ENCODE measurements at places on chromosomes 7 and 10.

GRCh38 chr10:63429281-63429680, 36.5 kb downstream of the JMJD1C start:
- no peak for DNase-seq

DNA sequence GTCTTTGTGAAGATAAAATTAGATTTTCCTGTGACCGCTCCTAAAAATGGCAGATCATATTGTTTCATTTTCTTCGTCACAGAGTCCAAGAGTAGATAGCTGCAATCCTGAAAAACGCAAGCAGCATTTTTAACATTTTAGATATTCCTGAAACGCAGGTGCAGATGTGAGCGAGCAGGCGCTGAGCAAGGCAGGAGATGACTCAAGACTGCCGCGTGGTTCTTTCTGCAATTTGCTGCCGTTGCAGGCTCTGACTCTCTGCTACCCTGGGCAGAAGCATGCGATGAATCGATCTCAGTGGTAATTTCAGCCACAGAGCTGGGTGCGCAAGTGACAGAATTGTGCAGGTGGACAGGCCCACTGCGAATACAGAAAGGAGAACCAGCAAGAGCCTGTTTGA, 331.9 kb downstream of the ACTR3B start:
- no peak for DNase-seq

DNA sequence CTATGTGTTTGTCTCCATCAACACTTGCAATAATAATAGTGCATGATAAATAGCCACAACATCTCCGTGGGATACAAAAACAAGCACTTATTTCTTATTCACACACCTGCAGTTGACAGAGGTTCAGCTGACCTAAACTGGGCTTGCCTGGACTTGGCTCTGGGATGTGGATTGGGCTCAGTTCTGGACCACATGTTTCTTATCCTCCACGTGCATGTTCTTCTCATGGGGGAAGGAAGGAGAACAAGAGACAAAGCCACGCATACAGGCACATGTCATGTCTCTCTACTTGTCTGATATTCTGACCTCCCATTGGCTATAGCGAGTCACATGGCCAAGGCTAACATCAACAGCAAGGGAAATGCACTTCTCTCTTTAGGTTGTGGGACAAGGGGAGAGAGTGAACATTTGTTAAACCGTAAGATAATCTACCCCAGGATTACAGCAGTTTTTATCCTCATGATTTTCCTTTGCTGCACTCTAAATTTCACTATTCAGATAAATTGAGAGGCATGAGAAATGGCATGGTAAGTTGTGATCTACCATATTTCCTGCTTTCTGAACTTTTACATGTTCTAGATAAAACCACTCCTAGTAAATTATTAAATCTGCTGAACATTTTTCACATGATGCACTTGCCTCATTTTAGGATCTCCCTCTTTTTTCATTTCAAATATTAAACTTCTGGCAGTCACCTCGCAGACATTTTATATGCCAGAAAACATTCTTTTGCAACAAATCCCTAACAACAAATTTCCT, 33.7 kb downstream of the CFAP58 start:
- peak; percentile 0 for DNase-seq

- DNase-seq: no peak
Measured at GRCh38 chr10:131560166-131560565, 248.6 kb upstream of the TCERG1L start.

DNA sequence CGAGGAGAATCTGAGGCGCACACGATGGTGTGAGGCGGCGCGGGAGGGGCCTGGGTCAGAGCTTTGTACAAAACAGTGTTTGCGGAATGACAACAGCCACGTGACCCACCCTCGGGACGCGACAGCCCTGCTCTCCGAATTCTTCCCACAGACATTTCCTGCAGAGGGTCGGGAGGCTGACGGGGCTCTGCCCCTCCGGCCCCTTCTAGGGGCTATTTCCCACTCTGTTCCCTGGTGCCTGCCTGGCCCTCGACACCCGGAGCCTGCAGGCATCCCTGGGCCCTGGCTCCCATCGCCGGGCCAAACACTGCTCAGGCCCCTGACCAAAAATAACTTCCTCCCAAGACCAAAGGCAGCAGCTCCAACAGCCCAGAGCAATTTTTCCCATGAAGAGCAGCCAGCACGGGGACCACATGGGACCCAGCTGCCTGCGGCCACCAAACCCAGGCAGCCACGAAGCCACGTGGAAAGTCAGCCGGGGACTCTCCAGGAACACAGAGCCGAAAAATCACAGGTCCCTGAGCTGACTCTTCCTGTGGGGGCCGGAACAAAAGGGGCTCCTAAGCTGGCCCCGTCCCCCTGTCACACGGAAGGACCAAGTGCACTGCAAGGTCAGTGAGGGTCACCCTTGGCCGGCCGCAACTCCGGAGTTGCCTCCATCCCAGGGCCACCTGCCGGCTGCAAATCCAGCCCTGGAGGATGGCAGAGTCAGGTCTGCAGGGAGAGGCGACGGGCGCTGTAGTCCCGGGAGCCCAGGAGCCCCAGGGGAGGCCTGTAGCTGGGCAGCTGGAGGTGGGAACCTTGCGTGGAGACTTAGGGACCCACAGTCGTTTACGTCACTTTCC, 42.0 kb downstream of the PAPOLB start:
- no peak for DNase-seq

GRCh38 chr10:110387983-110388686, 83.4 kb upstream of the SMNDC1 start:
- DNase-seq: no peak

DNA sequence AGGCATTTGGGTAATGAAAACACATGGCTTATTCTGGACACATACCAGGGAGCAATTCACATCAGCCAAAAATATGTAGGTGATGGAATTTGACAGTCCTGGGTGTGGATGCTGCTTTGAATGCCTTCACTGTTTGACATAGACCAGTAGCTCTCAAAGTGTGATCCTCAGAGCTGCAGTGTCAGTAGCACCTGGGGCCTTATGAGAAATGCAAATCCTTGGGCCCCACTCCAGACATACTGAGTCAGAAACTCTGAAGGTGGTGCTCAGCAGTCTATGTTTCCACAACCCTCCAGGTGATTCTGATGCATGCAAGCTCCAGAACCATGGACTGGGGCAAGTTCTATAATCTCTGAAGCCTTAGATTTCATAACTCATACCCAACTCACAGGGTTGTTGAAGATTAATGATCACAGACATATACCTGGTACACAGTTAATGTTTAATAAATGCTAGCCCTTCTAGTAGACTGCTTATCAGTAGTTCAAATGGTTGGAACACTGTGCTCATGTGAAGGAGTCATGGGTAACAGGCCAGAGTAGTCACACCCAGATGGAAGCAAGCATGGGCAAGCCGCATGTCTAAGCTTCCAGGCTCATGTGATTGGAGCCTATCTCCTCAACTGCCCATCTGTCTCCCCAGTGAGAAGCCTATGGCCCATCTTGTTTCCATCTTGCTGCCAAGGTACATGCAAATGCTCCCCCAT, 715.7 kb downstream of the GRID1 start:
- DNase-seq: no peak

DNA sequence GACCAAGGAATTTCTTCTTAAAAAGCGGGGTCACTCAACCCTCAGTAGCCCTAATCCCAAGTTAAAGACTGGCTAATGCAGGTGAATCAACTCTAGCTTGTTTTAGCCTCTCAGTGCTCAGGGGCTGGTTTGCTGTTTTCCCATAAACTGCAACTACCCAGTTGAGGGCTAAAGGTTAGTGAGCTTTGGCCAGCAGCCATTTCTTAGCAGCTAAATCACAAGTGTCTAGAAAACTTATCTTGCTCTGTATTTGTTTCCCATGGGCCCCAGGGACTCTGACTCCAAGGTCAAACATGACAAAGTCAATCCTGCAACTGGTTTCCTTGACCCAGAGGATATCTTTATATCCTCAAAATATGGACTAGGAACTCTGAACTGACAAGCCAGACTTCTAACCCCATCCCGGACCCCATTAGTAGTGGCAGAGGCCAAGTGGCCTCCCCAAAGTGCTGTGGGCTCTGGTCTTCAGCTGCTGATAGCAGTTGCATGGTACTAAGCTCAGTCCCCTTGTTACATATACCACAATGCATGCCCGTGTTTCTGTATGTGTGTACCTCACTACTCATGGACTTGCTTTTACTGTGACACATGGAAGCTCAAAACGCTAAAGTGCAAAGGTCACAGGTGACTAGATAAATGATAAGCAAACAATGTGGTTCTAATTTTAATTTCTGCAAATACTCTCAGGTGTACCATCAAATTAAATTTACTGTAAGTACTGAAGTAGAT, 793.0 kb upstream of the IGFBP3 start:
- DNase-seq: no peak

DNA sequence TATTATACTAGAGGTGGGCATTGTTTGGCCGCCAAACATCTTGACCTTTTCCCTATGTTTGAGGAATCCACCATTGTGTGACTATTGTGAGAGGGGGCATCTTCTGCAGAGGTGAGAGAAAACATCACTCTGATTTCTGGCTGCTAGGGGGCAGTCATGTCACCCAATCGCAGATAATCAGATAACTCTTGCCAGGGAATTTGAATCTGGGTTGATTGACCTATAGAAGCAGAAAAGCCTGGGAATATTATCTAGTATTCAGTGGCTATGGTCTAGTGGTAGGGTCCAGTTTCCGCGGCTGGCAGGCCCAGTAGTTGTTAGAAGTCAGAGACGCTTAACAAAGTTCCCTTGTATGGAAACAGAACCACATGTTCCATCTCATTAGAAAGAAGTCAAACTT, 808.5 kb downstream of the PHTF2 start:
- DNase-seq: no peak

Measured in T-helper 9 cell (primary cell).